ENCODE measurements at places on chromosomes 11 and 22. TPM values are rescaled to one million over a fixed set of nuclear protein-coding genes. Genes with fewer than 3 reads are reported as not detected.

The CRACR2B gene
- total RNA-seq: 1.3 TPM

The FAM83F gene
- total RNA-seq: not detected

The SYCE3 gene
- total RNA-seq: not detected

The P2RX6 gene
- total RNA-seq: 5.9 TPM

The SYT12 gene
- not detected for total RNA-seq

The TNNT3 gene
- 0.81 TPM for total RNA-seq

The BCO2 gene
- 1.5 TPM for total RNA-seq

The LMO2 gene
- total RNA-seq: 21.8 TPM

The TP53AIP1 gene
- not detected for total RNA-seq

The PRR33 gene
- total RNA-seq: not detected

The HBE1 gene
- total RNA-seq: not detected

The TTLL1 gene
- 23.1 TPM for total RNA-seq

The SGSM1 gene
- not detected for total RNA-seq
